ENCODE measurements at places on chromosomes 6 and 20.

GRCh38 chr6:4805553-4806336 lies 29.5 kb downstream of the CDYL start:
- no peak for DNase-seq

DNA sequence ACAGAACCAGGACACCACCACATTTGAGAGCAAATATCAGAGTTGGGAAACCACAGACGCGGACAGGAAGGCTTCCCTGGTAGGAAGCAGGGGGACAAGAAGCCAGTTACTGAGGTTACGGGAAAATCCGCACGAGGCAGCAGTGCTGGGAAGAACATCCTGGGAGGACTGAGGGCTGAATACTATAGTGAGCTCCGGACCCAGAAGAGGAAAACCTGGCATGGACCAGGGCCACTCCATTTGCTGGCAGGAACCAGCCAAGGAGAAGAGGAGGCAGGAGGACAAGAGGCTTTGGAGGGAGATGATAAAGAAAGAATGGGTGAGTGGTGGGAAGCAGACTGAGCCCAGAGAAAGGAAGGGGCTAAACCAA lies 6.1 kb upstream of the DSN1 start:
- no peak for DNase-seq

- DNase-seq: no peak
These were observed 318.9 kb downstream of the BTBD9 start for GRCh38 chr6:38320843-38321242.

DNA sequence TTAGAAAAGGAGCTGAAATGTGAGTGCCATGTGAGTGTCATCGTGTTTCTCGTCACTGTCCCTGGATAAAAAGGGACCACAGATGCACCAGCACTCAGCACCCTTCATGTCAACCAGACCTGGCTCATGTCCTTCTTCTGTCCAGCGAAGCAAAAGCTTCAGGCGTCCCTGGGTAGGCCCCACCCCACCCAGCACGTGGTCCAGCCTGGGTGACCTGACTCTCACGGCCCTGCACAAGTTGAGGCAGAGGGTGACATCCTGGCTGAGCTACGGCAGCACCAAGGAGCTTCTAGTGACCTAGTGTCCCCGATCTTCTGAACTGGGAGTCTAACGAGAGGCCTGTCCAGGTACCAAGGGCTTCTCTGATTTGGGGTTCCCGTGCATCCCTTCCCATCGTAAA lies 37.8 kb downstream of the PSMG4 start:
- no peak for DNase-seq

DNA sequence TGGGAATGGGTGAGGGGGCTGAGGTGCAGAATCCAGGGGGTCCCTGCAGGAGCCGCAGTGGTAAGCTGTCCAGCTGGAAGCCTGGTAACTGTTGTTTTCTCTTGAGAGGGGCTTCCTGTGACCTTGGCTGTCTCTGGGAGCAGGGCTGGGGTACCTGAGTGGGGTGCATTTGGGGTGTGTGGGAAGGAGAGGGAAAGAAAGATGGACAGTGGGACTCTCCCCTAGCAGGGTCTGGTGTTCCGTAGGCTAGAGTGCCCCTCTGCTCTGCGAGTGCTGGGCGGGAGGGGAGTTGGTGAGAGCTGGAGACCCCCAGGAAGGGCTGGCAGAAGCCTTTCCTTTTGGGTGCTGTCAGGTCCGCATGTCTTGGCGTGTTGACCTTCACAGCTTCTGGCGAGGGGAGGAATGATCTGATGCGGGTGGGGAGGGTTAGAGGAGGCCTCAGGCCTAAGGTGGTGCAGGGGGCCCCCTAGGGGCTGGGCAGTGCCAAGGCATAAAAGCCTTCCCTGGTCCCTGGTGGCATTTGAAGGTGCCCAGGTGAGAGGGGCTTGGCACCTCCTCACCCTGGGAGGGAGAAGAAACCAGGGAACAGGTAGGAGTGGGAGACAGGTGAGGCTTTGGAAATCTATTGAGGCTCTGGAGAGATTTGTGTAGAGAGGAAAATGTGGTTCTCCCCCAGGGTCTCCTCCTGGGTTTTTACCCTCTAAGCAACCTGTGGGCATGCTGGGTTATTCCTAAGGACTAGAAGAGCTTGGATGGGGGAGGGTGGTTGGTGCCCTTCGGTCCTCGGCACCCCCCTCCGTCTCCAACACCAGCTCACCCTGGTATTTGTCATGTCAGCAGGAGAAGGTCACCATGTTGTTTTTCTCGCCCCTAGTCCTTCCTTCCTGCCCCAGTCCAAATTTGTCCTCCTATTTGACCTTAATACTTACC lies 3.3 kb downstream of the VEGFA start:
- DNase-seq: no peak

DNA sequence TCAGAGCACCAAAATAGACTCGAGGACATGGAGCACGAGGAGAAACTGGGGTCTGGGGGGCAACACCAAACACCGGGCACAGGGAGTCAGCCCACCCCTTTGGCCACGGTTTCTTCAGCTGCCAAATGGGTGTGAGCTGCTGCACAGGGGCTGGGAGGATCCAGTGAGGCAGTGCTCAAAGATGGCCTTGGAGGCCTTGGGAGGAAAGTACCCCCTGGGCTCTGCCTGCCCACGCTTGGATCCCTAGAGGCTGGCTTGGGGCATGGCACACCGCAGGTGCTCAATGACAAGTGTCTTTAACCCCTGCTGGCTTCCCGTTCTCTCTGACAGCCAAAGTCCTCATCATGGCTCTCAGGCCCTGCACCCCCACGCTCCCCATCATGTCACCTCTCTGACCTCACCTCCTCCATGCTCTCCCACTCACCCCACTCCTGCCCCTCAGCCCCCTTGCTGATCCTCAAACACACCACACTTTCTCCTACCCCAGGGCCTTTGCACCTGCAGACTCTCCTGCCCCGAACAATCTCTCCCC lies 190.3 kb downstream of the ANKRD60 start:
- no peak for DNase-seq

DNA sequence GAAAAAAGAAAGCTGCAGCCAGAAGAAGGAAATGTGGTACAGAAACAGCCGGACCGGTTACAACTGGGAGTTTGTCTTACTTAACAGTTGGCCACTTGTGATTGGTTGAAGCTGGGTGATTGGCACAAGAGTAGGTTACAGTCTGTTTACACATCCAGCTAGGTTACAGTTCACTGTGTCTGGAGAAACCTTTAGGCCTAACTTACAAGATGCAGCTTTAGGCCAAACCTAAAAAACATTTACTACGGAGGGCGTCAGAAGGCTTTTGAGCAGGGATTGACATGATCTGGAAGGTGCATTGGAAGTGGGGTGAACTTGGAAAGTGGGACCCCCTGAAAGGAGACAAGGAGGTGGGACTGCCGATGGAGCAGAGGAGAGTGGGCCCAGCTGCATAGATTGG lies 122.3 kb downstream of the BANF2 start:
- no peak for DNase-seq

GRCh38 chr6:135953818-135954217 lies 102.3 kb downstream of the PDE7B start:
- no peak for DNase-seq

DNA sequence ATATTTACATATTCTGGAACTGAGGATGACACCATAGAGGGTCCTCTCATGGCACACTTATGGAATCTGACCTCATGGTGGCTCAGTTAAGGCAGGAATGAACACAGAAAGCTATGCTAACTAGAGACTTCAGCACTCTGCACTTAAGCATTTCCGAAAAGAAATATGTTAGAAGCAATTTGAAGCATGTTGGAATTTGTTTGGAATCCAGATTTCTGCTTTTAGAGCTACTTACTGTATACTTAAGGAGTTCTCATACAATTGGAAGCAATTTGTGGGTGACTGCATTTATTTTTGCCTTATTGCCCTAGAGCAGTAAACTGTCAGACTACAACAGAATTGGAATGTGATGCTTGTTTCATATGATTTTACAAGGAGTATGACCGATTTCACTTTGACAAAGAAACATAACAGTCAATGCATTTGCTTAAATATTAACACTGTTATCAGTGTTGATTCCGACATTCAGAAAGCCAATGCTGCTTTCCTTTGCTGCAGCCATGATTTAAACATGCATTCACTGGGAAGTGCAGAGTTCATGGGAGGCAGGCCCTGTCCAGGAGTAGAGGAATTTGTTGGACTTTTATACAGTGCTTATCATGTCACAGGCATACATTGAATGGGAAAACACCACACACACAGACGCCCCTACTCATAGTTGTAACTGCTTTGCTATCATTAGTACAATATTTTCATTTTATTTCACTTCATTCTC lies 244.4 kb downstream of the SAMD5 start:
- DNase-seq: no peak

DNA sequence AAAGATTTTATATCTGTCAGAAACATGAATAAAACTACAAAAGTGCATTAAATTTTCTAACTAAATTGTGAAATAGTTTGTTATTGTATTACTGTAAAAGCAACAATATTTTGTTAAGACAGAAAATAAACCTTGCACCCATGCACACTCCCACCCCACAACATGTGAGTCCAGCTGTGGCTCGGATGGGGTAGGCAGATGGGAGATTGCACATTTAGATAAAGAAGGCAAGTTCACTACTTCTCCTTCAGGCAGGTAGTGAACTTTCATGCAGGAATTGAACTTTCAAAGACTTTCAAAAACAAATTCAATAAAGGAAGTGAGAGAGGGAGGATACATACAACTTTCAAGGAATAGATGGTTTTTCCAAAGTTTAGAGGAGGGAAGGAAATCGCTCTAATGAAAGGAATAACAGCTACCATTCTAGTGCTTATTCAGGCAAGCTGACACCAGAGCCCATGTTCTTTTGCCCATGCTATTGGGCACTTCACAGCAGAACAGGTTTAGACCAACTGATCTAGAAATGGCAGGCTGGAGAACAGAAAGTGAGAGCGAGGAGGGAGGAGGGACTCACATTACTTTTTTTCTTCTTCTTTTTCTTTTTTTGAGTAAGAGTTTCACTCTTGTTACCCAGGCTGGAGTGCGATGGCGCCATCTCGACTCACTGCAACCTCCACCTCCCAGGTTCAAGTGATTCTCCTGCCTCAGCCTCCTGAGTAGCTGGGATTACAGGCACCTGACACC lies 28.5 kb downstream of the SF3B5 start:
- DNase-seq: no peak

DNA sequence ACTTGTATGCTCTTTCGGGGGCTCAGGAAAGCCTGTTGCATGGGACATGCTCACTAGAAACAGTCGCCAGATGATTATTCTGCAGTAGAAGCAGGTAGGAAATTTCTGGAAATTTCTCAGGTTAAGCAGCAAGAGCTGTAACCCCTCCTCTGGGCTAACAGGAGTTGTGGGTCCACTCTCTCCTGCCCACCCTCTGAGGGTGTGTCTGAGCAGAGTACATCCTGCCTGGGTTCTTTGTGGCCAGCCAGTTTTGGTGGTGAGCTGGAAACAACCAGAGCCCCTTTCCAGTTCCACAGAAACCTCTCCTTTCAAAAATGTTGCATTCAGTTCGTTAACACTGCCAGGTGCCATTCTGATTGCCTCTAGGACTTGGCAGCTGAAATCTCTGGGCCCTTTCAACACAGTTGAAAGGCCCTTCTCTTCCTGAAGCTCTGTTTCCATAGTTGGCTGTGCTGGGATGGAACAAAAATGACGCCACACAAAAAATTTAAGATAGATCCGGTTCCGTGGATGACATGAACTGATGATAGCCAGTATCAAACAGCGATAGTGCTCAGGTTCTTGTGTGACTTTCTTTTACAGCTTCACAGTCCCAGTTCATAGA lies 38.5 kb downstream of the PLCG1 start:
- no peak for DNase-seq

DNA sequence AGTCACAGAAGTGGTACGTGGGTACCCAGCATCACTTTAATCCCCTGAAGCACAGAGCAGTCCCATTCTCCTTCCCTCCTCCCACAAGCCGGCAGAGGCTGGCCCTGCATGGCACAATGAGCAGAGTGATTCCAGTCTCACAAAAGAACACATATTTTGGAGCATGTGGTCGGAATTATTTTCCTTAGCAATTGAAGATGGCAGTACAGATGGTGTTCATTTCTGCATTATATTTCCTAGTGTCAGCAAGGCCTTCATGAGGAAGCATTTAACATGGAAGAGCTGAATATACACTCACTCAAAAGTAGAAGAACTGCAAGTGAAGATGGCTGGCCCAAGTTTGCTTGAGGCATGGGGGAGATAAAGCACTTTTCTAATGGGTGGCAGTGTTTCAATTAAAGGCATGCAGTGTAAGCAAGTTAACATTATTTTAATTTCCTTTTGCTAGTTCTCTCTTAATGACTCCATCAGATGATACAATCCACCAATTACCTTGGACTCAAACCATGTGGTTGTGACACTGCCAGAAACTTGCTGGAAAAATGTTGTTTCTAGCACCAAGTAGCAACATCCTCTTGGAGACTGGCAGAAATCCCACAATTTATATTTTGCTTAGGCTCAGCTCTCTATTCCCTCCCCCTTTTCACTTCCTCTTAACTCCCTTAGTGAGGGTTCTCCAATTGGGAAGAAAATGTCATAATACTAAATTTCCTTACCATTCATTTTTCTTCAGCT lies 74.4 kb downstream of the ARHGAP18 start:
- no peak for DNase-seq

DNA sequence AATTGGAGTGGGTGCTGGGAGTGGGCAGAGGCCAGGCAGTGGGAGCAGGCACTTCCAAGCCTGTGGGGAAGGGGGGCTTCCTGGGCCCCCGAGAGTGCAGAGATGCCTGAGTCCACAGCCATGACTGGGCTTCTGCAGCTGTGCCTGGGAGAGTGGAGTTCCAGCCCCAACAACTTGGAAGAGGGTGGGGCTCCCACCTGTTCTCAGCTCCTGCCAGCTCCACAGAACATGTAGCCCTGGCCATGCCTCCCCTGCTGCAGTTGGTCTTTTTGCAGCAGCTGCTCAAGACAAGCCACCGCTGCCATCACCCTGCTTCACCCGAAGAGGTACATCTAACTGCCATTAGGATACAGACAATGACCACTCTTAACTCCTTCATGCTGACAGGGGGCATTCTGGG lies 1092.3 kb downstream of the KHDRBS2 start:
- no peak for DNase-seq

DNA sequence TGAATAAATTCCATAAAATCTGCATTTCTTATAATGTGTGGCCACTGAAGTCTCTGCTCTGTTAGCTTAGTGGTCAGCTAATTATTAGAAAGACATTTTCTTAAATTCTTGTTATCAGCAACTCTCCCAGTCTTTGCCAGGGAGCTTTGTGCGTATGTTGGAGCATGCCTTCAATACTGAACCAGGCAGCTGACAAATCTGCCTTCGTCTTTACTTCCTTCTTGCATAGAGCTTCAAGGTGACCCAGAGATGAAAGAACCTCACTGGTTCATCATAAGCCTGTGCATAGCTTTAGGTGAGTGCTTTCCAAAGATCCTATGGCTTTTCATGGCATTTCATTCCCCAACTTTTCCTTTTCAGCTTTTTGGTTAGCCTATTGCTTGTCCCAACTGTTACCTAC lies 43.0 kb upstream of the NELFCD start:
- no peak for DNase-seq

- DNase-seq: no peak
These were observed 256.7 kb downstream of the ATXN1 start for GRCh38 chr6:16504609-16505008.

GRCh38 chr20:53934421-53935343 lies 135.7 kb downstream of the BCAS1 start:
- no peak for DNase-seq

- no peak for DNase-seq
These were observed 489.8 kb upstream of the MANEA start for GRCh38 chr6:95087394-95088097.

Measured in cortex of kidney (tissue), 1 donor.